ENCODE measurements at places on chromosomes 4 and X.

- no peak for DNase-seq
Measured at GRCh38 chrX:96002431-96002830, 682.2 kb upstream of the DIAPH2 start.

- no peak for DNase-seq
Measured at GRCh38 chrX:153864561-153865320, 21.2 kb downstream of the L1CAM start.

DNA sequence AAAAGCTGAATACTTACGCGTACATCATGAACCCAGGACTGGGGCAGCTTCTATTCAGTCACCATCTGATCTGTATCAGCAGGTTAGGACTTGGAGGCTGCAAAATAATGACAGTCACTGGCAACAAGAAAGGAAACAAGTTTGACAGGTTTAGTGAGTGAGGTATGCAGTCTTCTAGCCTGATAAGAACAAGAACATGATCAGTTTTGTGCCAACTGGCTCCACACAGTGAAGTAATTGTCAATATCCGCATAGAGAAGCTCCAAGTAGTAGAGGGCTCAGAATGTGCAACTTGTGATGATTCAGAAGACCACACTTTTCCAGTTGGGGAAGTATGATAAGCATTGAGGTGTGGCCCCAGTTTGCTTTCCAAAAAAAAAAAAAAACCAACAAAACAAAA is at the start of gene TMPRSS11F:
TSS of gene TMPRSS11F (minus strand) at position 77 of the 400 bp plus-strand sequence. CDS start at position 28, 49 bp downstream.
- DNase-seq, result no peak

GRCh38 chrX:13376857-13377549 is 57.1 kb upstream of the ATXN3L start:
- DNase-seq, result no peak

DNA sequence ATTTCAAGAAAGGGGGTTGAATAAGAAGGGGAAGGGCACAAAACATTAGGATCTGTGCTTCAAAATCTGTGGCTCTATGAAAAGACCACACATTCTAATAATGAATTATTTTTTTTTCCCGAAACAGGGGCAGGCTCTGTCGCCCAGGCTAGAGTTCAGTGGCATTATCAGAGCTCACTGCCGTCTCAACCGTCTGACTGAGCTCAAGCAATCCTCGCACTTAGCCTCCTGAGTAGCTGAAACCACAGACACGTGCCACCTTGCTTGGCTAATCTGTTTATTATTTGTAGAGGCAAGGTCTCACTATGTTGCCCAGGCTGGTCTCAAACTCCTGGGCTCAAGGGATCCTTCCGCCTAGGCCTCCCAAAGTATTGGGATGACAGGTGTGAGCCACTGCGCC is 33.4 kb downstream of the ACSL1 start:
- DNase-seq, result peak; percentile 22

DNA sequence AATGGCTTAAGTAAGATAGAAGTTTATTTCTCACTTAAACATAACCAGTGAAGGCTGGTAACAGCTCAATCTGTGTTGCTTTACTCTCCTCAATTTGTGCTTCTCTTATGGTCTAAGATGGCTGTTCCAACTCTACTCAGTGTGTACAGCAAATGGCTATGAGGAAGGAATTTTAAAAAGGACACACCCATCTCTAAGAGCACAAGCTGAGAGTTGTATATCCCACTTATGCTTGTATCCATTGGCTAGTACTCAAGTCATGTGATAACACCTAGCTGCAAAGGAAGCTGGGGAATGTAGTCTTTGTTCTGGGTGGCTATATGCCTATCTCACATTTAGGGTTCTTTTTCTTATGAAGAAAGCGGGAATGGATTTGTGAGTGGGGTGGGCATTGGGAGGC is 63.3 kb downstream of the GPAT3 start:
- DNase-seq, result no peak

- DNase-seq, result no peak
Measured at GRCh38 chr4:73036123-73036522, 33.4 kb downstream of the COX18 start.

DNA sequence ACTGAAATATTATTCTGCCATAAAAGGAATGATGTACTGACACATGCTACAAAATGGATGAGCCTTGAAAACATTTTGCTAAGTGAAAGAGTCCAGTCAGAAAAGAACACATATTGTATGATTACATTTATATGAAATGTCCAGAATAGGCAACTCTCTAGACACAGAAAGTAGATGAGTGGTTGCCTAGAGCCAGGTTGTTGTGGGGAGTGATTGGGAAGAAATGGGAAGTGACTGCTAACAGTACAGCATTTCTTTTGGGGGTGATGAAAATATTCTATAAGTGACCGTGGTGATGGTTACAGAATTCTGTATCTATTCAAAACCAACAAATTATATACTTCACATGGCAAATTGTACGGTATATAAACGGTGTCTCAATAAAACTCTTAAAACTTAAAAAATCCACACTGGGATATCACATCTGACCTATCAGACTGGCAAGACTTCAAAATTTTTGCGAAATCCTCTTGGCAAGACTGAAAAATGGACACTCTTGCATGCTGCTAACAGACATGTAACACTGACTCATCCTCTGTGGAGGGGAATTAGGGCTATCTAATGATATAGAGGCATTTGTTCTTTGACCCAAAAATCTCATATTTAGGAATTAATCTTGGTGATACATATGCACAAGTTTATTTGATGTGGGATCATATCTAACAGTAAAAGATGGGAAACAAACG is 71.8 kb downstream of the FAM13A start:
- DNase-seq, result no peak

DNA sequence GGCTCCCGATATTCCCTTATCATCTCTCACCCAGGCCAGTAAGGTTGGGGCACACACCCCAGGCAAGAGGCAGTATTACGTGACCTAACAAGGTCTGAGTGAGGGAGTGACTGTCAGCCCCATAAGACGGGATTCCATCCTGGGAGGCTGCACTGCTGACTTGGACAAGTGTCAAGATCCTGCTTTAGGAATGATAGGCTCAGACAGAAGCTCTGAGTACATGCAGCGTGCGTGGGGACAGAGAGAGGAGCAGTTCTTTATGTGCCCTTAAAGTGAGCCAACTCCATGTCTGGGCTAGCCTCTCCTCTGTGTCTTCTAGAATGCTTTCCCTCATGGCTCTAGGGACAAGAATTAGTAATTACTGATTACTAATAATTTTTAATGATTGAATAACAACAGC is 142.2 kb upstream of the PRPS2 start:
- no peak for DNase-seq

GRCh38 chr4:164536814-164537213 is 217.1 kb upstream of the SMIM31 start:
- DNase-seq, result peak; percentile 80

DNA sequence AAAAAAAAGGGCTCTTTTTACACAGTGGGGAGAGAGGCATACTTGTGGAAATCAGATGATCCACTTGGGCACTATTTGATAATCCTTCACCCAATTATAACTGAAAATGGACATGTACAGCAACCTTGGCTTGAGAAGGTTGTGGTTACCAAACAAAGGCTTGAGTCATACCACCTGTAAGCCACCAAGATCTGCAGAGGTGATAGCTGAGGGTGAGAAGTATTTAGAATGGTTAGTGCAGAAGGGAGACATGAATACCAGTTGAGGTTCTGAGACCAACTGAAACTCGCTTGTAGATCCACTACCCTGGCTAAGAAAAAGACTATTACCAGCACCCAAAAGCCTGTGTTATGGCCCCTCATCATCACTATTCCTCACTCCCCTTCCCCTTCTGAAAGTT is 614.0 kb downstream of the STIM2 start:
- DNase-seq, result no peak

GRCh38 chrX:124940531-124940930 is 379.1 kb upstream of the TEX13C start:
- DNase-seq, result no peak

GRCh38 chr4:70591955-70592582 is at the start of gene AMBN:
Gene AMBN (plus strand): TSS chr4:70592256. CDS start chr4:70592359, 103 bp downstream.
- no peak for DNase-seq

GRCh38 chr4:116664198-116664597 is 421.2 kb downstream of the TRAM1L1 start:
- DNase-seq, result no peak

GRCh38 chr4:65917486-65917885 is 247.2 kb upstream of the EPHA5 start:
- DNase-seq, result no peak

- DNase-seq, result no peak
Measured at GRCh38 chrX:16462912-16463311, 187.0 kb upstream of the S100G start.

DNA sequence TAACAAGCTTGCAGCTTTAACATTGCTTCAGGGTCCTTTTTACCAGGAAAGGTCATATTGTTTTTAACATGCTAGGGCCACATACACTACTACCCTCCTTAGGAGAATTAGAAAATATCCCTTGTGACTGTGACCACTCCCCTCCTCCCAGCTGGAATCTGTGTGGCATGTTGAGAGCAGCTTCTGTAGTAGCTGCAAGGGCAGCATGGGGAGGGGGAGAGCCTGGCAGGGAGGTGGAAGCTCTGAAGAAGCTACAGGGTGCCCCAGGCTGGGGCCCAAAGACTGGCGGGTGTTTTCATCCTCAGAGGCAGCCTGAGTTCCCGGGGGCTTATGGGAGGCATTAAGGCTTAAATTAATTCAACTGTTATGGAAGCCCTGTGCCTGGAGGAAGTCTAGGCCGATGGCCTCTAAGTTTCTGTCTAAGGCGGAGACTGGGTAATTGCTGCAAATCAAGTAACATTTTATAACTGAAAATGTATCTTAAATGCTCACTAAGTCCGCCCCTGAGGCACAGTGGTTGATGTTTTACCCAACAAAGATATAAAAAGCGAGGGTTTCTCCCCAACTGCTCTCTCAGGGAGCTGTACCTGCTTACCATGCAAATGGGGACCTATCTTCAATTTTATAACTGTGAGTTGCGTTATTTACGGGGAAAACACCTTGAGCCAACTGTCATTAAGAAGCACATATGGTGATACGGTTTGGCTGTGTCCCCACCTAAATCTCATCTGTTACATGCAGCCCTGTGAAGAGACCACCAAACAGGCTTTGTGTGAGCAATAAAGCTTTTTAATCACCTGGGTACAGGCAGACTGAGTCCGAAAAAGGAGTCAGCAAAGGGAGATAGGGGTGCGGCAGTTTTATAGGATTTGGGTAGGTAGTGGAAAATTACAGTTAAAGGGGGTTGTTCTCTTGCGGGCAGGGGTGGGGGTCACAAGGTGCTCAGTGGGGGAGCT is 37.4 kb upstream of the STS start:
- DNase-seq, result no peak

- peak; percentile 76 for DNase-seq
Measured at GRCh38 chr4:139556071-139556723, at the start of gene SETD7. Gene SETD7 (minus strand): TSS chr4:139556219. CDS start chr4:139556137, 82 bp downstream.

DNA sequence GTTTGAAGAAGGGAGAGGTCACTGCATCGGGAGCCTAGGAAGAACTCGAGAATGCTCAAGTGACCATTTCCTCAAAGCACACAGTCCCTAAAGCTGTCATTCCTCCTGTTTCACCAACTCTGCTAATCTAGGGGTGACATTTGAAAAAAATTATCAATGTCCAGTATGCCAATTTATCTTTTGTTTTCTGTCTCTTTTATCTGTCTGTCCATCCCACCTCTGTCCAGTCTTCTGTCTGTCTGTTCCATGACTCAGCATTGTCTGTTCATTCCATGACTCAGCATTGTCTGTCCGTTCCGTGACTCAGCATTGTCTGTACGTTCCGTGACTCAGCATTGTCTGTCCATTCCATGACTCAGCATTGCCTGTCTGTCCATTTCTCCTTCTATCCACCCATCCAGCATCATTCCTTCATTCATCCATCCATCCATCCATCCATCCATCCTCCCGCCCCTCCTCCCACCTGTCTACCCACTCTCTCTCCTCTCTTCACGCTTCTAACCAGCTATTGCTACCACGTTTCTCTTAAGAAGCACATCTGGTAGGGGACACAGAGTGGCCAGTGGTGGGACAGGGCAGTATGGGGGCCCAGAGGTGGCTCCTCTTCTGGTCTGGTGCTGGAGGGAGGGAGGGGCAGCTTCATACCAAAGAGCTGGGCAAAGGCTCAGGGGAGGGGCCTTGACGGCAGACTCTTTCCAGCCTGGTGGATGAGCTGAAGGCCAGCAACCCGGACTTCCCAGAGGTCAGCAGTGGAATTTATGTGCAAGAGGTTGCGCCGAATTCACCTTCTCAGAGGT is 34.1 kb downstream of the HTRA3 start:
- peak; percentile 71 for DNase-seq

DNA sequence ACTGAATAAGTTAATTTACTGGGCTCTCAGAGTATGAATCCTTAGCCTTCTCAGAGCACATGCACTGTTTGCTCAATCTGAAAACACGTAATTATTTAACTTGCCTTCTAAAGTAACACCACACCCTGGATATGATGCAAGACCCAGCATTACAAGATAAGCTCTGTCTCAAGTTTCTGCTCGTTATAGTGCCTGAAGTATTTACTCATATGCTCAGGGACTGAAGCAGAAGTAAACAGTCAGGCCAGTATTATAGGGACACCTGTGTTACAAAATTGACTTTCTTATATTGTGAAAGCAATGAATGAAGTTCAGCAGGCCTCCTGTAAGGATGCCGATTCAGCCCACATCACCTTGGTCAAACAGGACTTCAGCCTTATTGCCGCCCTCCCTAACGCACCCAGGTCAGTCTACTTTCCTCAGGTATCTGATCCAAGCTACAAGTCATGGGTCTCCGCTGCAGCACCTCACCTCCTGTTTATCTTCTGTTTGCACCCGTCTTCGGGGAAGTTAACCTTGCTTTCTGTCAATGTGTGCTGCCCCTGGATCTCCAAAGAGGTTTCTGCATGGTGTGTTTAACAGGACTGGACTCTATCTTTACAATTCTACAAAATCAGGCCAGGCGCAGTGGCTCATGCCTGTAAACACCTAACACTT is 42.8 kb upstream of the KLF3 start:
- no peak for DNase-seq

- no peak for DNase-seq
Measured at GRCh38 chrX:103540145-103540544, 20.9 kb upstream of the RAB40A start.

DNA sequence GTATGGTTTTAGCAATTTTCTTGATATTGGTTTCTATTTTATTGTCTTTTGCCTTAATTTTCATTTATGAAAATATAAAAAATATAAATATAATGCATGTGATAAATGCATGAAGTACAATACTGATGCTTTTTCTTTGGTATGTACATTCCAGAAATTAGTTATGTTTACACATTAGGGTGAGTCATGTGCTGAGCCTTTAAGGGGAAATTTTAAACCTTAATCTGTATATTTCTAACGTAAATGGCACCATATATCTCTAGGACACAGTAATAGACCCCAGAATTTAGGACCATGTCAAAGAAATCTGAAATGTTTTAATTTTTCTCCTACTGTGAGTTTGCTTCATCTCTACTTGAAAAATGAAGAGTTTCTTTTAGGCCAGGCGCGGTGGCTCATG is 117.8 kb upstream of the SPRY1 start:
- no peak for DNase-seq

Data from kidney glomerular epithelial cell (primary cell).